HuH-7 (cell line): ENCODE measurements at places on chromosomes 7 and 10.

GRCh38 chr10:49621561-49621960 is 7.7 kb downstream of the CHAT start:
- DNase-seq, result no peak

DNA sequence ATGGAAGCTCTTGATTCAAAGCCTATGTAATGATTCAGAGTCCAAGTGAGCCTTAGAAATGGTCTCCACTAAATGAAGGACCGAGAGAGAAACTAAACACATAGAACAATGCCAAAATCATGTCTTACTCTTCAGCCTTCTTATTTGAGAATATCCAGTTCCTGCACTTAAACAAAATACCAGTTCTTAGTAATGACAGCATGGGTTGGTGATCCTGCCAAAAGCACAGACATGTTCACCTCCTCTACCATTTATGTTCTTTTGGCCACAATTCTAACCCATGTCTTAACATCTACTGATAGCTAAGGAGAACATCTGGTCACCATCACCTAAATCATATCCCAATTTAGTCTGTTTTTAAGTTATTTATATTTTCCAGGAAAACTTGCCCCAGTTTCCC is 239.6 kb upstream of the PTN start:
- DNase-seq, result no peak

DNA sequence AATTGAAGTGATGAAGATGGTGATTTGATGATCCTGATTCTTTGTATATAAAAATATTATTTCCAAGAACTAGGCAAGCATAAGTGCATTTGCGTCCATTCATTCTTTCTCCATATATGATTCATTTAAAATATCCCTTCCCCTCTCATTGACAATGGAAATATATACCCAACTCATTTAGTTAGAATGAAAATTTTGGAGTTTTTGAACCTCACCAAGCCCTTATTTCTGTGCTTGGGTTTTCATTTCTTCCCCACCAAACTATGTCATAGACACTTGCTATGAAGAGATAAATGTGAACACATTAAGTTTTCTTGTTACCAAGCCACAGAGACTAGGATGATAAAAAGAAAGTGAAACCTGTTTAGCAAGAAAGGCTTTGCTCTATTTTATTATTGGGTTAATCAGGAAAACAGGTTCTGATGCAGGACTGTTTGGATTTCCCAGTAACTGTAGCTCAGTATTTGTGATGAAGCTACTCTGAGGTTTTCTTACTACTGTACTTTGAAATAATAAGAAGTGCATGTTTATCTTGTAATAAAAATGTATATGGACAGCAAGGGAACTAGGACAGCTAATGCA is 68.3 kb downstream of the ITGB1 start:
- no peak for DNase-seq

DNA sequence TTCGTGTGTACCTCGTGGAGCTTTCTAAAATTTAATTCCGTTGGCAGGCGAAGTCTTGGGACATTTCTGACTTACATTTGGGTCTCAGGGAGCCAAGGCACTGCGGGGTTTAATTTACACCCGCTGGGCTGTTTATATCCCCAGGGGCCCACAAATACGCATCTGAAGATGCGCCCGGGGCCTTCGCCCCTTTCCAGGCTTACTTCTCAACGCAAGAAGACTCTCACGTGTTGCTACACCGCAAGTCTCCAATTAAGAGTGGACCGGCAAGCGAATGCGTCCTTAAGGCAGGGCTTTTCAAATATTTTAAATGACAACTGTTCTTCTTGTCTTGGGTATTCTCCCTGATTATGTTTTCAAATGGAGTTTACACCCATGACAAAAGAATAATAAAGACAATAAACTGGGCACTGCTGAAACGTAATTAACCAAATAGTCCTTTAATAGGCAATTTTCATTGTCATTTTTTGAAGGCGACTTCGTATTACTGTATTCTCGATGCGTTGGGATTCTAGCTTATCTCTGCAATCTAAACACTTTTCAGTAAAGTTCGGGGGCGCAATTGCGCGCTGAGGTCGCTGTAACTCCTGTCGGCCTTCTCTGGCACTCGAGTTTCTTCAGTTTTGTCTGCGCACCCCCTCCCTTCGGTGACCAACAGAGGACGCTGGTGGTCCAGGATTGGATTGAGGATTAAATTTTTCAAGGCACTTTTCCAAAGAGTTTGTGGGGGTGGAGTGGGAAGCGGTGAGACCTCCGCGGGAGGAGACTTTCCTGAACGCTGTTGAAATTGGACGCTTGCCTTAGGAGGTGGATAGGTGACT is 837 bp upstream of the IGFBP3 start:
- peak; percentile 61 for DNase-seq

DNA sequence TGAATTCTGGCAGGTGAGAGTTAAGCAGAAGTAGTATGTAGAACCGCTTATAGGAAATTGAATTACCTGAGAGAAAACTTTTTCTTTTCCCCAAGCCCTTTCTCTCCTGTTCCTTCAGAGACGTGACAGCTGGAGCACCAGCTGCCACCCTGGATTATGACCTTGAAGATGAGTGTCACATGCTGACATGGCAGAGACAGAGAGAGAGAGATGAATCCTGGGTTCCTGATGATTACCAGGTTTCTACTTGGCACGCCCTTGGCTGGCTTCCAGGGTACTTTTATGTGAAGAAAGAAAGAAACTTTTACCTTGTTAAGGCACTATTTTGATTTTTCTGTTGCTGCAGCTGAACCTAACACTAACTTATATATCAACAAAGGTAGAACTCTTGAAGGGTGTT is 99.9 kb downstream of the GPR26 start:
- no peak for DNase-seq

DNA sequence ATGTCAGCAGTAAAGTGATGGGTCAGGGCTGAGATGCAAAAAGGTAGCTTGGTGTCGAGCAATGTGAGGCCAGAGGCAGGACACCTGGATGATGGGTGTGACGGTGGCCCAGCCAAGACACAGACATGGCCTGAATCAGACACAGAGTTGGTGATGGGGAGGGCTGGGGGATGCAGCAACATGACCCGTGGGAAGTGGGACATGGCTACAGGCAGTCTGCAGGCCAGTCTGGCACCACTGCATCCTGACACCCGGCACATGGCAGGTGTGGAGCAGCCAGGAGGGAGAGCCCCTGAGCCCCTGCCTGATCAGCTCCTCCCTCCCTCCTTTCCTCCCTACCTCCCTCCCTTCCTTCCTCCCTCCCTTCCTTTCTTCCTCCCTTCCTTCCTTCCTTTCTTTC is 114.8 kb upstream of the WDR11 start:
- DNase-seq, result no peak

DNA sequence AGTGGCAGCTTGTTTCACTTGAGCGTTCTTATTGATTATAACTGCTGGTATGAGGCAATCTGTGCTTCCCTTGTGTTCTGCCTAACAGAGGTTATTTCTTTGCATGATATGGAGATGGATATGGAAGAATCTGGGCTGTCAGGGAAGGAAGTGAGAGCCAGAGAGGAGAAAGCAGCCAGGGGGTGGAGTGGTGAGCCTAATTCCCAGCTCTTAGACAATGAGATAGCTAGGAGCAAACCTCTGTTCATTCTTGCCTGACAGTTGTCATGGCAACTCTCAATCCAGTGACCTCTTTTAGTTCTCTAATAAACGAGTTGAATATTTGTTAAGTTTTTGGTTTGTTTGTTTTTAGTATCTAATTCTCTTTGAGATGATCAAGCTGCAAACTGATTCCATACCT is 214.3 kb downstream of the NRG3 start:
- DNase-seq, result no peak

DNA sequence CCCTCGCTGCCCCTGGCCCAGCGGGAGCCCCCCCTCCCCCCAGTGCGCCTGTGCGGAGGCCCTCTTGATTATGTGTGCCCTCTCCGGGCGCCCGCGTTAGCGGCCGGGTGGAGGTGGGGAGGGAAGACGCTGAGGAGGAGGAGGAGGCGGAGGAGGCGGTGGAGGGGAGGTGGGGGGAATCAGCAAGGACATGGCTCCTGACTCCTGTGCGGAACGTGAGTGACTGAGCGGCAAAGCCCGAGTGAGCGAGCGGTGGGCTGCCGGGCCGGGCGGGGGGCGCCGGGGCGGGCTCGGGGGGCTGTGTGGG is 201 bp downstream of the MLLT10 start:
- DNase-seq, result no peak

GRCh38 chr7:152436111-152436930 is 518 bp upstream of the KMT2C start:
- peak; percentile 85 for DNase-seq

GRCh38 chr7:132464740-132465139 is 111.5 kb downstream of the PLXNA4 start:
- no peak for DNase-seq

DNA sequence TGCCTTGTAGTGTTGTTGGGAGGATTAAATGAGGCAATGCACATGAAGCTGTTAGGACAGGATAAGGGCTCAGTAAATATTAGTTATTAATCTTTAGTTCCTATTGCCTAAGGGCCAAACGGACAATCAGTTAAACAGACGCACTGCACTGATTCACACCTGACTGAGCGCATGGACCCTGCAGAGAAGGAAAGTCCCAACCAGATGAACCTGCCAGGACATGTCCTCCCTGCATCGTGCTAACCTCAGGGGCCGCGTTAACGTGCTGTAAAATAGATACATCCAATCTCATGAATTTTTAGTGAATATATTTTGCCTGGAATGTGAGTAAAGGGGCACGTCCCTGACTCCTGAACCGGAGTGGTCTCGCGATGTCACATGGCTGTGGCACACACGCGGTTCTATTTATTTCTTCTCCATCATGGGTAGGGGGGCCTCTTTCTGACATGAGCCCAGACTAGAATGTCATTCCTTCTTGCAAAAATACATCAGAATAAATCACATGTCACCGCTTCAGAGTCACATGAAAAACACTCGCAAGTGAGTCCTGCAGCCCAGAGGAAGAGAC is 12.3 kb downstream of the ADARB2 start:
- no peak for DNase-seq

DNA sequence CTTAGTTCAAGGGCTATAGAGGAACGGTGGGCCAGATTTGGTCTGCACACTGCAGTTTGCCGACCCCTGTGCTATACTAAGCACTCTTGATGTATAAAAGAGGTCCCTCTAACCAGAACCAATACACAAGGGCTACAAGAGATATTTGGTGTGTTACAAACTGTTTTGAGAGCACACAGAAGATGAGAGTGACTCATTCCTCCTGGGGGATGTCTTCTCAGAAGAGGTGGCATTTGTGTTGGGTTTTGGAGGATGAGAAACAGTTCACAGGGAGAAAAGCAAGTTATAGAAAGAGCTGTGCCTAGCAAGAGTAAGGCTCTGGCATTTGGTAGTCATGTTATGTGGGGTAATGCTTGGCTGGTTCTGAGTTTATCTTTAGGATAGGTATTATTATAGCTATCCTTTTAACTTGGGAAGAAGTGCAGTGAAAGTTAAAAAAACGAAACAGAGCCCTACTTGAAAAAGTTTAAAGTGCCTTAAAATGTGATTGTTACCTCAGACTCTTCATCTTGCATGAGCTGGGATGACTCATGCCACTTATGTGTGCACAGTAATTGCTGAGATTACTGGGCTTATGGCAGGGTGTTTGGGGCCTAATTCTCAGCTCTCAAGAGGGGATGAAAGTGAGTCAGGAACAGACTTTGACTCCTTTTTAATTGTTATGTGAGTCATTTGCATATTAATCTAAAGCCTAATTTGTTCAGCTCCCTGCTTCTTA is 160.4 kb downstream of the KIF20B start:
- no peak for DNase-seq
